ENCODE measurements at places on chromosomes 11 and 22.

DNA sequence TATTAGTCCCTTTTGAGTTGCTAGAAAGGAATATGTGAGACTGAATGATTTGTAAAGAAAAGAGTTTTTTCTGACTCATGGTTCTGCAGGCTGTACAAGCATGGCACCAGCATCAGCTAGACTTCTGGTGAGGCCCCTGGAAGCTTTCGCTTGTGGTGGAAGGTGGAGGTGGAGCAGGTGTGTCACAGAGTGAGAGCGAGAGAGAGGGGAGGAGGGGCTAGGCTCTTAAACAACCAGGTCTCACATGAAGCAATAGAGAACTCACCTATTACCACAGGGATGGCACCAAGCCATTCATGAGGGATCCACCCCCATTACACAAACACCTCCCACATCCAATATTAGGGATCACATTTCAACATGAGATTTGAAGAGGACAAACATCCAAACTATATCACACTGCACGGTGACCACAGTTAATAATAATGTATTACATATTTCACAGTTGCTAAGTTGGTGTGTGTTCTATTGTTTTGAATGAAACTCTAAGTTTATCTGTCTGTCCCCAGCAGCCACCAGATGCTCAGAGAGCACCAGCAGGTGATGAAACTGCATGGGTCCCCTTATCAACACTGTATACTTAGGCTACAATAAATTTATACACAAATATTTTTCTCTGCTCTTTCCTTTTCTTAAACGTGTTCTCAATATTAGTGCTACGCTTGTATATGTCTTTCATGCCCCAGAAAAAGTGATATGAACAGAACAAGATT is 14.1 kb downstream of the ZFP91 start:
- no peak for DNase-seq

DNA sequence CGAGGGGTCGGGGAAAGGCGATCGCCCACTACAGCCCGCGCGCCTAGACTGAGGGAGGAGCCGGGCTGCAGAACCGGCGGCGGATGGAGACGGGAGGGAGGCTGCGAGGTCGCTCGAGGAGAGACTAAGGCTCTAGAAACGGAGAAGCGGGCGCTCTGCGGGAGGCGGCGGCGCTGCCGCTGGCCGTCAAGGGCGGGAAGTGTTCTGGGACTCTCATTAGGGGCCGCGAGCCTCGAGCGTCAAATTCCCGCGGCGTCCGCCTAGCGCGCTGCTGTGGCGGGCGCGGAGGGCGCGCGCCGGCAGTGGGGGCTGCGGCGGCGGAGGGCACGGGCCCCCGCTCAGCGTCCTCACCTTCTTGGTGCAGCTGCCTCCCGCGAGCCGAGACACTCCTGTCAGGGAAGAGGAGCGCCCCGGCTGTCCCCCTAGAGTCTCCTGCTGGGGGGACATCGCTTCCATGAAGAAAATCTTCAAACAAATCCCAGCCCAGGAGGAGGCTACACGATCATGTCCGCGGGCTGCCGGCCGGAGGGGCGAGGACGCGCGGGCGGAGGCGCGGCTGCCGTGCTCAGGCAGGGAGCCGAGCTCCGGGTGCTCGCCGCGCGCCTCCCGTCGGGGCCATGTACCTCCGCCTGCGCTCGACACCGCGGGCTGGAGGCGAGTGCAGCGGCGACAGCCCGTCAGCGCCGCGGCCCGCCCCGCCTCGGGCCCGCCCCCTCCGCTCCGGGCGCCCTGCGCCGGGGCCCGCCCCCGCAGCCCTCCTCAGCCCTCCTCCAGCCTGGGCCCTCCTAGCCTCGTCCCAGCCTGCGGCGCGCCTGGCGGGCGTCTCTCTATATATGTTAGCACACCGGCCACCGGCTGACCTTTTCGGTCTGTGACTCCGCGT is at the start of gene ARHGAP20:
ARHGAP20 (minus strand) TSS at position 662 of the 883 bp plus-strand sequence; CDS start at position 456, 206 bp downstream.
- no peak for DNase-seq

DNA sequence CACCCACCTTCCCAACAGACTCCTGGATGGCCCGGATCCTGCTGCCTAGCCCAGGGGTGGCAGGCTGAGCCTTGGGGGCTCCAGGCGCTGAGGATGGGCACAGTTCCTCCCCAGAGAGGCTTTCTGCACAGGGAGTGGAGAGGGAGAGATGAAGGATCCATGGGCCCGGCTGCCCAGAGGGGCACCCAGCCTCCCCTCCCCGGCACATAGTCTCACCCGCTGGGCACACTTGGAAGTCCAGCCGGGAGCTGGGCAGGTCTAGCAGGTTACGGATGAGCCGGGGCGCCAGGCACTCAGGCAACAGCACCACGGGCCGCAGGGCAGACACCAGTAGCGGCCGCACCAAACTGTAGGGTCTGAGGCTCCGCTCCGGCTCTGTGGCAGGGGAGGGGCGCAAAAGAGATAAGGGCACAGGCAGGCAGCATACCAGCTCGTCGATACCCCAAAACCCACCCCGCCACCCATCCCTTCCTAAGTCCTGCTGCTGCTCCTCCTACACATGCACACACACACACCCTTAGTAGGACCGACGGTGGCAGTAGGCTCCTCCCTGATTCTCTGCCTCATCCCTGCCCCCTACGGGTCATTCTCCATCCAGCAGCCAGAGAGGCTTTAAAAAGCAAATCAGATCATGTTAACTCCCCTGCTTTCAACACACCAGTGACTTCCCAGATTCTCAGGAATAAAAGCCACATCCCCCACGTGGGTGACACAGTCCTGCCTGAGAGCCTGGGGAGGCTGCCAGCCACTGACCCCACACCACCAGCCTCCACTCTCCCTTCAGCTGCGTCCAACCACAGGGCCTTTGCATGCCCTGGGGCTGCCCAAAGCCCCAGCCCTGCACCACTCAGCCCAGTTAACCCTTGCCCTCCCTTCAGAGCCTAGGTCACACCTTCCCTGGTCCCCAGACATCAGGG is 6.5 kb upstream of the MFNG start:
- no peak for DNase-seq

DNA sequence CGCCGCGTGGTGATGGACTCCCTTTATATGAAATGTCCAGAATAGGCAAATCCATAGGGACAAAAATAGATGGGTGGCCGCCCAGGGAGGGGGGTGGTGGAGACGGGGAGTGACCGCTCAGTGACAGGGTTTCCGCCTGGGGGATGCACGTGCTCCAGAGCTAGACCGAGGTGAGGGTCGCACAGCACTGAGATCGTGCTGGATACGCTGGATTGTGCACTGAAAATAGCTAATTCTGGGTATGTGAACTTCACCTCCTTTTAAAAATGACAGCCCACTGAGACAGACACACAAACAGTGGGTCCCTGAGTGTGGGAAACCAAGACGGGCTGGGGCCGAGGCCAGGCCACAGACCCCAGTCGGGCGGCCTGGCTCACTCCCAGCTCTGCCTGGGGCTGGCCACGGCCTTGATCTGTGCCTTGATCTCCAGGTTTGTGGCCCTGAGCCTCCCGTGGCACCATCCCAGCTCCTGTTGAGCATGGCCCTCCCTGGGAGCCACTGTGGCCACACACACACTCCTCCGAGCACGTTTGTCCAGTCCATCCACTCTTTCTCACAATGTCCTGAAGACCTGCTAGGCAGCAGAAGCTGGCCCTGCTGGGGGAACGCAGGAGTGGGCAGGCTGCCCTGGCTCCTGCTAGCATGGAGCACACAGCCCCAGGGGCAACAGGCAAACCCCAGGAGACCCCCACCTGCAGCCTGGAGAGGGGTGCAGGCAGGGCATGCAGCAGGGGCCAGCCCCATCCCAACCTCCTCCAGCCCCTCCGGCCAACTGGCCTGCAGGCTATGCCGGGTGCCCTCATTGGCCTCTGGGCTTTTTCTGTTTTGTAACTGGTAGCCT is 41.0 kb upstream of the TH start:
- DNase-seq: no peak

GRCh38 chr22:30668386-30668710 is 673 bp upstream of the DUSP18 start:
- DNase-seq: no peak

- no peak for DNase-seq
Observed at GRCh38 chr11:12414611-12415010, 37.2 kb downstream of the PARVA start.

- DNase-seq: no peak
Observed at GRCh38 chr22:47841156-47841555, 1078.7 kb downstream of the TBC1D22A start.

GRCh38 chr11:6666302-6667183 is 10.9 kb upstream of the DCHS1 start:
- DNase-seq: no peak

GRCh38 chr22:24086310-24086709 is 75.2 kb downstream of the CABIN1 start:
- DNase-seq: no peak

GRCh38 chr11:124889191-124890091 is 8.2 kb downstream of the ROBO4 start:
- no peak for DNase-seq

- no peak for DNase-seq
Observed at GRCh38 chr11:46382646-46383403, 1.4 kb downstream of the MDK start.

All from NCI-H187 treated with DMSO at 0.1 percent for 48 hours (cell line).